ENCODE measurements at places on chromosomes 12 and 14.
A peak's percentile ranks its signal among the peaks of the same experiment; 100 is the strongest.

DNA sequence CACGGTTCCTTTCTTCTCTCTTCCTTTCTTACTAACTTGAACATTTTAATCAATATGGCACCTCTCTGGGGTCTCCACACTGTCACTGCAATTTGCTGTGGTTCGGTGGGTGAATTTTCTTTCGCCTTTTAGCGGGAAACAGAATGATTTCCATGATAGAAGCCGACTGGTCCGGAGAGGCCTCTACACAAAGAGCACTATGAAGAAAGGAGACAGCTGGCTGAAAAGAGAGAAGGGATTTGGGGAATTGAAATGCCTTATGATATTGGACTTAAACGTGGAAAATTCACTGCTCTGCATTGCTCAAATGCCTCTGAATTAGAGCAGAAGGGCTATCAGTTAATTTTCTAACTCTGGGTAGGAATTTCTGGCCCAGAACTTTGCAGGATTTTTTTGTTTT lies 55.9 kb downstream of the KCNA5 start:
- no peak for DNase-seq

DNA sequence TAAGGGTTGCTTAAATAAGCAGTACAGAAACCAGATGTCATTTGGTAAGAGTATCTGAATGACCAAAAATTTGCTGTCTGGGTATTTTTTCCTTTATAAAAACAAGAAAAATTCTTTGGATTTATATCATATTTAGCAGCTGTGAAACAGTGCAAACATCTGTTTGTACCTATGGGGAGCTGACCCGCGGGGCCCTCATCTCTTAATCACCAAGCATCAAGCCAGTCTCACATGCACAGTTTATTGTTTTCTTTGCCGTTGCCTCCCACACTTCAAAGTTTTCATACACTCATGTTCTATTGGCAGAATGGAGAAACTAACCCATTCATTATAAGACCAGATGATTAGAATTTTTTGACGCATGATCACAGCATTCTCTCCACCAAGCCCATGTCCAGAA lies 142.2 kb downstream of the BMP4 start:
- no peak for DNase-seq

DNA sequence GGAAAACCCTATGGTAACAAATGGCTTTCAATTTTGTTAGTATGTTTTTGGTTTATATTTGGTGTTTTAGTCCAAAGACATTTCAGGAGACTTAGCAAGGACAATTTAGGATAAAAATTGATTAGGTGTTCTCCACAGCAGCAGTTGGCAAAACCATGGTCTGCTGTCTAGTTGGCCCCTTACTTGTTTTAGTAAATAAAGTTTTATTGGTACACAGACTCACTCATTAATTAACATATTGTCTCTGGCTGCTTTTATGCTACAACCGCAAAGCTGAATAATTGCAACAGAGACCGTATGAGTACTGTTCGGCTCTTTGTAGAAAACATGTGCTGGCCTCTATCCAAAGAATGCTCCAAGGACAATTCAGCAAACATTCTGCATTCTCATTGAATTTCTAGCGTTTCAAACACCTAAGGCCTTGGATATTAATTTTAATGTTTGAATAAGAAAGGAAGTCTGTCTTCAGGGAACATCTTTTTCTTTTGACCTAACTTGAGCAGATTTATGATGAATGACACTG lies 77.7 kb downstream of the CCDC92 start:
- DNase-seq, result no peak

DNA sequence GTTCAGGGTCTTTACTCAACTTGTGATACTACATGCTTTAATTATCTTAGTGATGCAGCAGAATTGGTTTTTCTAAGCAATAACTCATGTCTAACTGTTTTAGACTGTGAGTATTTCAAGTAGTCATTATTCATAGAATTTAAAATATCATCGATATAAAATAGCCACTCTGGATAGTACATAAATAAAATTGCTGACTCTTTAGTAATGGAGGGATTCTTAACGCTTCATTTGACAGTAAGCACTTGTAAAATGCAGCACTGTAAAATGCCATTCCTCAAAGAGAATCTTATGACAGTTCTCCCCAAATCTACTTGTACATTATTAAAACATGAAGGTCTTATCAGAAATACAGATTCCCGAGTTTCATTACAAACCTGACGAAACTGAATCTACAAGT lies 262.8 kb upstream of the LRFN5 start:
- no peak for DNase-seq

- peak; percentile 68 for DNase-seq
Observed at GRCh38 chr12:122021822-122022392, at the start of gene BCL7A. Gene BCL7A (plus strand): TSS chr12:122021884. CDS start chr12:122022092, 208 bp downstream.

Data from CD4-positive, alpha-beta T cell treated with Interleukin-12 subunit alpha and Interleukin-12 subunit beta, for 1 hour (primary cell).